Placental pericyte (primary cell): ENCODE measurements at places on chromosomes 1 and 21. TPM values are rescaled to one million over a fixed set of nuclear protein-coding genes. Genes with fewer than 3 reads are reported as not detected.

The EXTL1 gene
- total RNA-seq = under 0.01 and 0.43 TPM in 2 replicates

The RNF223 gene
- total RNA-seq = not detected in 2 replicates

The TEX35 gene
- total RNA-seq = not detected in 2 replicates

The NBPF6 gene
- total RNA-seq = 1.1 TPM in 1 of 2 replicates, not detected in the other

The ALX3 gene
- not detected in 2 replicates for total RNA-seq

The CCDC190 gene
- total RNA-seq = under 0.01 TPM in 1 of 2 replicates, not detected in the other

The IVL gene
- total RNA-seq = 0.14 TPM in 1 of 2 replicates, not detected in the other

The DDR2 gene
- total RNA-seq = 190 and 287 TPM in 2 replicates

The CFHR2 gene
- total RNA-seq = not detected in 2 replicates

The SLC2A5 gene
- total RNA-seq = 0.86 and 2.6 TPM in 2 replicates

The LELP1 gene
- not detected in 2 replicates for total RNA-seq

The ZNF695 gene
- 0.44 and 5.0 TPM in 2 replicates for total RNA-seq

The CFHR1 gene
- total RNA-seq = not detected in 2 replicates

The LRRC53 gene
- not detected in 2 replicates for total RNA-seq

The PDC gene
- total RNA-seq = 0.29 TPM in 1 of 2 replicates, not detected in the other

The TAL1 gene
- under 0.01 TPM in 1 of 2 replicates, not detected in the other for total RNA-seq

The OR6K3 gene
- total RNA-seq = not detected in 2 replicates

The METTL13 gene
- 14.2 and 23.9 TPM in 2 replicates for total RNA-seq

The RLF gene
- total RNA-seq = 15.1 and 22.2 TPM in 2 replicates

The ICOSLG gene
- total RNA-seq = 0.57 and 1.1 TPM in 2 replicates

The LCE2A gene
- 0.57 TPM in 1 of 2 replicates, not detected in the other for total RNA-seq

The SLAMF1 gene
- under 0.01 TPM in 1 of 2 replicates, not detected in the other for total RNA-seq

The SESN2 gene
- total RNA-seq = 26.6 and 92.8 TPM in 2 replicates

The TMEM82 gene
- not detected in 2 replicates for total RNA-seq

The LCE1F gene
- total RNA-seq = not detected in 2 replicates

The UBL4B gene
- not detected in 2 replicates for total RNA-seq

The CYP4A22 gene
- total RNA-seq = not detected in 2 replicates

The SFN gene
- 0.44 and 1.0 TPM in 2 replicates for total RNA-seq

The SPRR2B gene
- total RNA-seq = not detected in 2 replicates

The OR2L8 gene
- 0.43 TPM in 1 of 2 replicates, not detected in the other for total RNA-seq

The RAP1GAP gene
- total RNA-seq = 0.22 TPM in 1 of 2 replicates, not detected in the other

The ADAMTS5 gene
- total RNA-seq = 7.7 and 14.9 TPM in 2 replicates

The RNF207 gene
- 24.9 and 27.2 TPM in 2 replicates for total RNA-seq

The C1QC gene
- 1.0 TPM in 1 of 2 replicates, not detected in the other for total RNA-seq

The SMCP gene
- not detected in 2 replicates for total RNA-seq

The NBPF12 gene
- total RNA-seq = 3.9 and 8.8 TPM in 2 replicates

The LAX1 gene
- under 0.01 TPM in 1 of 2 replicates, not detected in the other for total RNA-seq

The ZNF648 gene
- total RNA-seq = under 0.01 TPM in 1 of 2 replicates, not detected in the other

The ZSWIM5 gene
- total RNA-seq = 0.22 and 4.3 TPM in 2 replicates

The TMOD4 gene
- not detected in 2 replicates for total RNA-seq

The SLC9C2 gene
- under 0.01 TPM in 1 of 2 replicates, not detected in the other for total RNA-seq

The LAD1 gene
- 0.14 TPM in 1 of 2 replicates, not detected in the other for total RNA-seq

The NBPF4 gene
- 0.14 and 0.66 TPM in 2 replicates for total RNA-seq

The AGRN gene
- 104 and 155 TPM in 2 replicates for total RNA-seq

The CNIH3 gene
- total RNA-seq = 39.6 and 91.5 TPM in 2 replicates

The RIIAD1 gene
- total RNA-seq = not detected in 2 replicates

The PHLDA3 gene
- total RNA-seq = 71.3 and 72.2 TPM in 2 replicates
